Stimulated activated CD8-positive, alpha-beta memory T cell treated with anti-CD3 and anti-CD28 coated beads, Interleukin-7, amount 100 ng/mL, for 1 hour (primary cell): ENCODE measurements at places on chromosomes 1 and 21.

DNA sequence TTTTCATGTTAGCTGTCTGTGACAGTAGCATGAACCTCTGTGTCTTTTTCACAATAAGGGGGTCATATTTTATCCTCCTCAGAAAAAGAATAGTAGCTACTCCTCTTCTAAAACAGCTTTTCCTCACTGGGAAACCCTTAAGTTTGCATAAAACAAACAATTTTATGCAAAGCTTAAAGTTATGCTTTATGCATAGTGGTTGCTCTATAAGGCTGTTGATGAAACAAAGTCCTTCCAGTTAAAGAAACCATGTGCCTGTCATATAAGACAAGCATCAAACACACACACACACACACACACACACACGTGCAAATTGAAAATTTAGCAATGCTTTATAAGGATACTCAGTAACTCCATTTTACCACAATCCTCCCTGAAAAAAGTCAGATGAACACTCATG is 107.0 kb downstream of the CHD1L start:
- no peak for DNase-seq

GRCh38 chr1:178935610-178936009 is 64.7 kb upstream of the ANGPTL1 start:
- DNase-seq: no peak

GRCh38 chr1:180560868-180561600 is 2.3 kb downstream of the OVAAL start:
- no peak for DNase-seq

DNA sequence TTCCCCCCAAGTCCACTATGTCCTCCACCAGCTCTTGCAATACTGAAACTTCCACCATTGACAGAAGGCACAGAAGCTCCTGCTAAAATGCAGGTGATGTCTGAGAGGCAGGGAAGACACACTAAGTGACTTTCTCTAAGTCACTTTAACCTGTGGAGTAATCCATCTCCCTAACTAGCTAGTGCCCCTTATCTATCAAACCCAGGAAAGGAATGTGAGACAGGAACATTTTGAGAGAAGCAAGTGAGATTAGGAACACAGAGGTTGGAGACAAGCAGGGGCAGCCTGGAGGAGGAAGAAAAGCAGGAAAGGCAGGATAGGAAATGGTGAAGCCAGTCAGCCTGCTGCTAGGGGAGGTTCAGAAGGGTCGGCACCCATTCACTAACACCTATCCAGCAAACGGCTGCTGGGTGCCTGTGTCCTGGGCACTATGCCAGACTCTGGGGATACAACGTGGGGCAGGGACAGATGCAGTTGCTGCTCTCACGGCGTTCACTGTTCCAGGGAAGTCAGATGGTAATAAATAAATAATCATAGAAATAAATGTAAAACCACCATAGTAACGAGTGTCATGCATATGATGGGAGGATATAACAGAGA is 7.0 kb downstream of the GPA33 start:
- no peak for DNase-seq

GRCh38 chr1:91507328-91507727 is 6.7 kb downstream of the CDC7 start:
- DNase-seq: no peak

GRCh38 chr1:30089024-30089430 is 634.4 kb downstream of the MATN1 start:
- no peak for DNase-seq

- DNase-seq: no peak
These were observed 539 bp downstream of the ANP32E start for GRCh38 chr1:150235294-150235851.

- no peak for DNase-seq
These were observed 75.3 kb upstream of the WDR26 start for GRCh38 chr1:224509907-224510306.

- no peak for DNase-seq
These were observed 2.5 kb upstream of the JUN start for GRCh38 chr1:58786184-58786926.

DNA sequence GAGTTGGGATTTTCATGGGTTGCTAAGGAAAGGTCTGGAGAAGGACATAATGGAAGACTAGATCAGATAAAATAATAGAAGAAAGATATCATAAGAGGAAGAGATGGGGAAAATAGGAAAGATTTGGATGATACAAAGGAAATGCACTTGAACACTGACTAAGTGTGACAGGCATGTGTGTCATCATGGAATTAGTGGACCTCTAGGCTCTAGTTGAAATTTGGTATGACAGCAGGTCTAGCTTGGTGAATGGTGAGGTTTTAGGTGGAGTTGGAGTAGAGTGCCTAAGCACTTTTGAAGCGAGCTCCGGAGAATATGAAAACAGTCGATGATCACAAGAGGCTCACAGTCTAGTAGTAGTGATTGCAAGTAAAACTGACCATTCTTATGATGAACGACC is 73.0 kb upstream of the PTGS2 start:
- DNase-seq: no peak

DNA sequence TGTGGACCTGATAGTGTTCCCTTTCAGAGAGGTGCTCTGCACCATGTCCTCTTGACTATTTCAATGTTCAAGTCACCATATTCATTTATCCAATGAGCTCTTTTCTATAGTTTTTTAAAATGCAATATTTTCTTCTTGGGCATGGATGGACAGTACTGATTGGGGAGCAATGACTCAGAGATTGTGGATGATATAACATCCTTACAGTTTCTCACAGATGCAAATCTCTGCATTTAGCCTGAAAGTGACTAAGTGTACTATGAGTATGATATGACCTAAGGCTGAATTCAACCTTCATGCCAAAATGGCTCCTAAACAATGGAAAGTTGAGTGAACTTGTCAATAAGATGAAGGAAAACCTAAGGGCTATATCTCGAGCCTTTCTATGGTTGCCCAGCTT is 36.5 kb downstream of the C4BPA start:
- DNase-seq: no peak

GRCh38 chr1:33015216-33015615 is 21.5 kb downstream of the AK2 start:
- DNase-seq: no peak

DNA sequence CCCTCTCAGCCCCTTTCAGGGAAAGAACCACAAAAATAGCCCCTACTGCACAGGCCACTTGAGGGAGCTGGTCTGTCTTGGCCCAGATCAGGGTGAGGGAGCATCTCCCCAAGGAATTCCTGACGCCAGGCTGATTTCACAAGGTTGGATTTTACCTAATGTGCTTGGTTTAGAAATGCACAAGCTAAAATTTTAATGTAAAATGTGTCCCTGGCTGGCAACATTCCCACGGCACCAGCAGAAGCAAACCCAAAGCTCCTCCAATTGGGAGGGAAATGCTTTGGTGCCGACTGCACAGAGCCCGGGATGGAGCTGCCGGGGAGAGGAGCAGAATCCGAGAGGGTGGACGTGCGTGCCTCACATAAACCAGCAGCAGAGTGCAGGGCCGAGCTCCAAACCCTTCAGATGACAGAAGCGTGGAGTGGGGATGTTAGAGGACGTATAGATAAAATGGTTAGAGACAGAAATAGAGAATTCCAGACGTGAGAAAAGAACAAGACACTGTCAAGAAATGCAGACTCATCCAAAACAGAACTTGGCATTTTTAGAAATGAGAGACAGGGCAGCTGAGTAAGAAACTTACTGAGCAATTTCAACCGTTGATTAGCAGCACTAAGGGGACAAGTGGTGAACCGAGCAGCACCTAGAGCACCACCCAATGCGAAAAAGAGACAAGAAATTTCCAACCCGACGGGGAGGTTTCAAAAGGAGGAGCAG is 41.6 kb upstream of the TMEM52 start:
- DNase-seq: no peak

GRCh38 chr1:241857131-241857530 is 9.1 kb downstream of the EXO1 start:
- DNase-seq: no peak

- no peak for DNase-seq
These were observed 42.2 kb downstream of the ILDR2 start for GRCh38 chr1:166933140-166933539.

DNA sequence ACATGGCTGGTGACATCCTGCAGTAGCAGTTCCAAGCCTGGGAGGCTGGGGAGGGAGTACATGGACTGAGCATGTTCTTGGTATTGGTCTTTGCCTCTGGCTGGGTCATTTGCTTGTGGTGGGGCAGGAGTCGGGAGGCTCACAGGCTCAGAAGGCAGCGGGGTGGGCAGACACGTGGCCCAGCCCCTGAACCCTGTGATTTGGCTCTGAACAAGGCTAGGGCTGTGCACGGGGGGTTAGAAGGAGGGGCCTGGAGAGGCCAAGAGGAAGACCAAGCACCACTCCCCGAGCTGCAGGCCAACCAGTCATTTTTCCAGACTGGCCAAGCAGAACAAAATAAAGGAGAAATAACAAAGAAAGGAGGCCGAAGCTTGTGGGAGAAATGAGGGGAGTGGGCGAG is 9.7 kb upstream of the PRELP start:
- DNase-seq: no peak

- no peak for DNase-seq
These were observed 6.4 kb downstream of the PBX1 start for GRCh38 chr1:164565357-164565756.

GRCh38 chr1:221788466-221788865 is 46.6 kb upstream of the DUSP10 start:
- no peak for DNase-seq

DNA sequence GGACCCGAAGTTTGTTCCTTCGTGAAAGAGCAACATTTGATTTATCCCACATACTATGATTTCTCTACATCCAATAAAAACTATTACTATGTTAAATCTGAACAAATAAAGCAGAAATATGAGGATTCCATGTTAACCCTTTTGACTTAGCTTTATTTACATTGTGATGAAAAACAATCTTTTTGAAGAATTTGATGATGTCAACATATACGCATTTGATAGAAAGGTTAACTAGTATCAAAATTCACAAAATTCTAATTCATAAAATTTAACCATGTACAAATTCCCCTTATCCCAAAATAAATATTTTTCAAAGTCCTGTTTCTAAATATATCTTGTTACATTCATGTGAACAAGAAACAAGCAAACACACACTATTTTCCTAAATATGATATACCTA is 74.2 kb downstream of the TRIM33 start:
- DNase-seq: no peak

DNA sequence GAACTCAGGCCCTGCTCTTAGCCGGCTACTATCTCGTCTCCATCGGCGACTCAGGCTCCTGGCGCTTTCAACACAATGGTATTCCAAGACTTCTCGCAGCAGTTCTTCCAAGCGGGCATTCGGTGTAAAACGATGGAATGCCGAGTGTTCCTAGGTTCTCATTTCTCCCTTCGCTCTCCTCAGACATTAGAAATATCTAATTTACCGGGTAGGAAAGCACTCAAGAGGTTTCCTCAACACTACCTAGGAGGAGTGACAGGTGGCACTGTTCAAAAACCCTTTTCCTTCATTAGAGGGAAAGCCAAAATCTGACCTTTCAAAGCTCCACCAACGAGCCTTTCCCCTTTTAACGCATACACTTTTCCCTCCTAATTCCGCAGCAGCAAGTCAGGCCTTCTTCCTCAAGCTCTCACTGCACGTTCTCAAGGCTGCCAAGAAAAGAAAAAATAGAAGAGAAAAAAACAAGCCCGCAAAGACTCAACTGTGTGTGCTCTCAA is 601 bp downstream of the UBE2G2 start:
- no peak for DNase-seq

DNA sequence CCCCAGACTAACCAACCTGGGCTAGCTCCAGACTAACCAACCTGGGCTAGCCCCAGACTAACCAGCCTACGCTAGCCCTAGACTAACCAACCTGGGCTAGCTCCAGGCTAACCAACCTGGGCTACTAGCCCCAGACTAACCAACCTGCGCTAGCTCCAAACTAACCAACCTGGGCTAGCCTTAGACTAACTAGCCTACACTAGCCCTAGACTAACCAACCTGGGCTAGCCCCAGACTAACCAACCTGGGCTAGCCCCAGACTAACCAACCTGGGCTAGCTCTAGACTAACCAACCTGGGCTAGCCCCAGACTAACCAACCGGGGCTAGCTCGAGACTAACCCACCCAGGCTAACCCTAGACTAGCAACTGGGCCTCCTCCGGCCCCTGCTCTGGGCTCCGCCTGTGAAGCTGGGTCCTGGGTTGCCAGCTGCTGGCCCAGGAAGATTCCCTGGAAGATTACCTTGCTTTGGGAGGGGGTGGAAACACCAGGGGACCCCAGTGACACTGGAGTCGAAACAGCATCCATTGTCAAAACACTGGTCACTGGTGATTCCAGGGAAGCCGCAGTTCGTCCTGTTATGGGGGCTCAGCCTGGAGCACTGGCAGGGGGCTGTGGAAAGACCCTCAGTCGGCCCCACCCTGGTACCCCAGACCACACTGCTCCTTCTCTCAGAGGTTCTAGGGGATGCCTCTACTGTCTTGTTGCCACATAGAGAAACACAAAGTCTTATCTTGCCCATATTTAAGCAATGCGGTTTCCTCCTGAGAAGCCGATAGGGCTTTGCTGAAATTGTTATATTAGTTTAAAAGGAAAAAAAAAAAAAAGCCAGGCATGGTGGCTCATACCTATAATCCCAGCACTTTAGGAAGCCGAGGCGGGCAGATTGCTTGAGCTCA is 1.1 kb downstream of the TFF2 start:
- no peak for DNase-seq

DNA sequence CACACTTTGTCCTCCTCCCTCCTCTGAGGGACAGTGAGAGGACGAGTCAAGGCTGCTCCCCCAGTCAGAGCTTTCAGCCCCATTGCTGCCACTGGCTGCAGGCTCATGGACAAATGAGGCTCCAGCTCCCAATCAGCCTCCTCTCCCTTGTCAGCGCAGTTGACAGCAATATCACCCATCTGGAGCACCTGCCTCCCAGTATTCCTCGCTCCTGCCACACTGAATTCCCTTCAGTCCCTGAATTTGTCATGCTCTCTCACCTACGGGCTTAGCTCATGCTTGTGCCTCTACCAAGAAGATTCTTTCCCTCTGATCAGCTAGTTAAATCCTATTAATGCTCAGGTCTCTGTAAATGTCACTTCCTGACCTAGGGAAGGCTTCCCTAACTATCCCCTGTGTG is 54.4 kb upstream of the SYT6 start:
- DNase-seq: no peak

GRCh38 chr1:156504438-156504813 is 3.9 kb upstream of the MEF2D start:
- DNase-seq: no peak

- no peak for DNase-seq
These were observed 24.2 kb upstream of the CDC14A start for GRCh38 chr1:100328133-100328532.

- DNase-seq: no peak
These were observed 120.4 kb upstream of the RAB4A start for GRCh38 chr1:229150518-229150917.

GRCh38 chr1:96683931-96684330 is 37.7 kb upstream of the PTBP2 start:
- no peak for DNase-seq

GRCh38 chr1:94539496-94539895 is 2.1 kb downstream of the F3 start:
- no peak for DNase-seq
